ENCODE measurements at places on chromosomes 1 and 21.

- no peak for DNase-seq
Observed at GRCh38 chr1:45470306-45470798, 20.6 kb downstream of the TESK2 start.

- DNase-seq = peak; percentile 59
Observed at GRCh38 chr1:240611619-240612480, at the start of gene GREM2. TSS of gene GREM2 (minus strand) at chr1:240612155. CDS start at chr1:240493475, 118,680 bp downstream.

DNA sequence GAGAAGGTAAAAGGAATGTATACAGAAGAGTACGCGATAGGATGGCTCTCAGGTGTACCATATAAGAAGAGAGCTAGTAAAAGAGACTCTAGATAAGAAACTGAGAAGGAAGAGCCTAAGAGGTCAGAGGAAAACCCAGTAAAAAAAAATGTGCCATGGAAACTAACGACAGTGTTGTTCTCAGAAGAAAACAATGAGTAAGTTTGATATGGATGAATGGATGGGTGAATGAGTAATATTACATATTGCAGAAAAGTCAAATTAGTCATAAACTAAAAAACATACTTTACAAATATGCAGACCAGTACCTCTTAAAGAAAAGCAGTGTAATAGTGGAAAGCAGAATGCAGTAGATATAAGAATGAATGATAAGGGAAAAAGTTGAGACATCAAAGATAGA, 316.2 kb downstream of the HMCN1 start:
- DNase-seq = no peak

DNA sequence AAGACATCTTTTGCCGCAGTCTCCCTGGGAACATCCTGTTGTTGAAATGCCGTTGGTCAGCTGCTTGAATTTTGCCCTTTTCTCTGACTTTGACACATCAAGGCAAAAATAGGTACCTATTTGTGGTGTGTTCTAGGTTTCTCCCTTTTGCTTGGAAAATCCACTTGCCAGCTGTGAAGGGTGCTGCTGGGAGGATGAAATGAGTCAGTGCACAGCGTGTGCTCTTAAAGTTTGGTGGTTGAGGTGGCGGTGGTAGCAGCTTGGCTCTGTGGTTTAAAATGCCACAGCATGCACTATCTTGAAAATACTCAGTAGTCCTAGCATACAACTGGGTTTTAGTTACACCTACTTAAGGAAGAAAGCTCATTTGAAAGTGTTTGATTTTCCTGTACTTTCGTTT, 183.8 kb downstream of the DHRS3 start:
- DNase-seq = no peak

GRCh38 chr21:25977068-25977611, 193.4 kb downstream of the APP start:
- DNase-seq = no peak

DNA sequence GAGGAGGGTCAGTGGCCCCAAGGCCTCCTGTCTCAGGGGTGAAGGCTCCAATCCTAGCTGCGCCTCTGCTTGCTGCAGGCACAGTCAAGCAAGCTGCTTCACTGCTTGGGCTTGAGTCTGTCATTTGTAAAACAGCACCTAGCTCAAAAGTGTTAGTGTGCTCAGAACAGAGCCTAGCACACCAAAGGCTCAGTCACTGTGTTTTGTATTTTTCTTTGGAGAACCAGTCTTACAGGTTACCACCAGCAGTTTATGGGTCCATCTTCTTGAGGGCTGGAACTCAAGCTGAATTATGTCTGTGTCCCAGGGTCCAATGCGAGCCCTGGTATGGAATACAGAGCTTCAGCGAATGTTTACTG, 113.6 kb downstream of the DMRTB1 start:
- DNase-seq = no peak

- DNase-seq = no peak
Observed at GRCh38 chr1:234889643-234890042, 239.0 kb downstream of the TOMM20 start.

GRCh38 chr1:73009938-73010337, 727.6 kb upstream of the NEGR1 start:
- DNase-seq = peak; percentile 5

DNA sequence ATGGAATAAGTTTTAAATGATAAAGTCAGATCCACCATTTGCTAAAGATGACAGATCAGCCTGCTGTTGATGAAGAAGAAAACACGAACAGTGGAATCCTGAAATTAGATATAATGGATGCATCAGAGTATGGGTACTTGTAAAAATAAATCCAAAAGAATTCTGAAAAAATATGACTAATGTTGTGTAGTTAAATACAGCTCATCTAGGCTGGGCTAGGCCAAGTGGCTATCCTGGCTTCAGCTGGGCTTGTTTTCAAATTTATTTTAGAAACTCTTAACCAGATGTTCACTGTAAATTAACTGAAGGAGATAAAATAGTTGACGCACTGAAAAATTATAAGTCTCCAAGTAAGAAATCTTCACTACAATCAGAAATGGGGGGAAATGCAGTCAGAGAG, 7.4 kb upstream of the RGS2 start:
- no peak for DNase-seq

DNA sequence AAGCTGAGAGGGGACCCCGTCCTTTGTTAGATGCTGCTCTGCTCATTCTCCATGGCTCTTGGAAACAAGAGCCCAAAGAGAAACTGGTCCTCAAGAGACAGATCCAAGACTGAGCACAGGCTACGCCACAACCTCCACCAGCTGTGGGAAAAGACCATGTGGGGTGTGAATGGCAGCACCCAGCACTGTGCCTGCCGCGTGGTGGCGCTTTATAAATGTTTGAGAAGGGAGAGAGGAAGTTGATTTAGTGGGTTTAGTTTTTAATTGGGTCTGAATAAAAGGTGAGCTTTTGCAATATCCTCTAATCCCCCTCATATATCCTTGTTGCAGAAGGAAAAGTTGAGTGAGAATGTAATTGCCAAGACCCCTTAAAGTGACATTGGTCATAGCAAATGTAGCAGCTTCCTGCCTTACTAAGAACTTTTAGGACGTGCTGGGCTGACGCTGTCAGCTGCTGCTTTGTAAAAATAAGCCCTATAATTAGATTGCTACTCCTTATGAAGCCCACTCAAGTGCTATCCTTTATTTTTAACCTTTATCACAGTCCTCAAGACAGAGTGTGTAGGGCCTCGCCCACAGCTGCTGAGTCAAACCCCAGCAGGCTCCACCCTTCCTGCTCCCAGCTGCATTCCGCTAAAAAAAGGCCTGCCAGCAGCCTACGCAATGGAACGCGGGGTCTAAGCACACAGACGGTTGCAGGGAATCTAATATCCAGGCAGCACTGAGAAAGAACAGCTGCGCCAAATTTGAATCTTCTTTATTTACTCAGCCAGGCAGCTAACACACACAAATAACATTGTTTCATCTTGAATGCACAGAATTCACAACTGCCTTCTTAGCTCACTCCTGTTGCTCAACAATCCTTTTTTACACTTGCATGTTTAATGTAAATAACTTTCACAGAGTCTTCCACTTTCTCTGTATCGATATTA, 47.4 kb upstream of the PRDX6 start:
- no peak for DNase-seq

- peak; percentile 77 for DNase-seq
Observed at GRCh38 chr1:87683196-87683956, 354.7 kb downstream of the LMO4 start.

GRCh38 chr1:155479205-155479604, 83.4 kb downstream of the ASH1L start:
- no peak for DNase-seq

- DNase-seq = no peak
Observed at GRCh38 chr1:215007880-215008279, 74.7 kb upstream of the KCNK2 start.

- no peak for DNase-seq
Observed at GRCh38 chr21:28253961-28254360, 738.7 kb downstream of the LTN1 start.

DNA sequence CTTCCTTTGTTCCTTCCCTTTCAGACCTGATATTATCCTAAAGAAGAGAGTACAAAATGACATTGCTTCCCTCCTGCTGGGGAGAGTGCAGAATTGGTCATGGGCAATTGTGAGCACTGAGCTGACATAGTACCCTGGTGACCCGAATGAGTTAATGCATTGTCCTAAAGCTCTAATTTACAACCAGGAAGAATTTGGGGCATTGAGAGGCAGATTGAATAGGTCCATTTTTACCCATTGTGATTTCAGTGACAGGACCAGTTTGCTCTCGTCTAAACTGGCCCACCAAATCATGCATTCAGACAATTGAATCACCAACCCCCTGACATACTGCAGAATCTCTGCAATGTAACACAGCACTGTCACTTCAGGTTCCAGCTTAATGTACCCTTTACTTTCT, 497.4 kb downstream of the DPYD start:
- DNase-seq = peak; percentile 42

GRCh38 chr1:28282426-28283407, 23.4 kb downstream of the SESN2 start:
- no peak for DNase-seq

DNA sequence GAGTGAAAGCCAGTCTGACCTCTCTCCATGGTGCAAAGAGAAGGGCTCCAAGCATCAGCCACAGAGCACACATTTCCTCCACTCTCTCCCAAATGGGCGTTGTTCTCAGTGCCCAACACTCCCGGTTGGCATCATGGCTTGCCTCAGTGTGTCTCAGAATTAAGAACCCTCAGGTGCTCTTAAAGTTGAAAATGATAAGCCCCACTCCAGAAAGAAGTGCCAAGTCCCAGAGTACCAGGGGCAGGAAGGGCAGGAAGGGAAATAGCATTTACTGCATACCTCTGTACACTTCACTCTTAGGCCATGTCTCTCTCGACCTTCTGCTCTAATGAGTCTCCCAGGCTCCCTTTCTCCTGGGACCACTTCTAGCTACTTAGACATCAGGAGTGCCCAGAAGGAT, 15.2 kb upstream of the ARHGEF2 start:
- no peak for DNase-seq

- no peak for DNase-seq
Observed at GRCh38 chr1:147204080-147204479, 21.1 kb downstream of the FMO5 start.

DNA sequence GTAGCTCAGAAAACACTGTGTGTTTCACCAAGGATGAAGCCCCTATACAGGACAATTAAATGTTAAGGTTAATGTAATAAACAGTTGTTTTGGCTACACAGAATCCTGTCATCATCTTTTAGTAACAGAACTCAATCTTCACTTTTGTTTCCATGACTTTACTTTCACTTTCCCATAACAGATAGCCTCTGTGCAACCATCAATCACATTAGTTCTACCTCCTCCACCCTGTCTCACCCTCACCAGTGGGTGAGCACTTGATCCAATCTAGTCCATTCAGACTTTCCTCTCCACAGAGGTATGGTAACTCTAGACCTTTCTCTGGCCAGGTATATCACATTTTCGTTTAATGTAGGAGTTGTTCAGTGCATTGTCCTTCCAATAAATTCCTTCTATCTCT, 1018.5 kb downstream of the ADGRL2 start:
- DNase-seq = no peak

DNA sequence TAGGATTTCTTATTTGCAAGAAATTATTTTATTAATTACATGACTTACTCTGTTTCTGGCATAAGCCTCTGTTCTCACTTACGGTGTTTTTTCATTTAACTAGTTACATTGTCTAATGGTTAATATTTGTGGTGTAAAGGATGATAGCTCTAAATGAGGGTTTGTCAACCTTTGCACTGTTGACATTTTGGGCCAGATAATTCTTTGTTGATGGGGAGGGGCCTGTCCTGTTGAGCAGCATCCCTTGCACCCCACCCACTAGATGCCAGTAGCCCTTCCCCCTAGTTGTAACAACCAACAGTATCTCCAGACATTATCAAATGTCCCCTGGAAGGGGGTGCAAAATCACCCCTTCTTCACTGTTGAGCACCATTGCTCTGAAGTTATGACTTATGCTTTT, 83.6 kb upstream of the SLC44A3 start:
- DNase-seq = no peak

DNA sequence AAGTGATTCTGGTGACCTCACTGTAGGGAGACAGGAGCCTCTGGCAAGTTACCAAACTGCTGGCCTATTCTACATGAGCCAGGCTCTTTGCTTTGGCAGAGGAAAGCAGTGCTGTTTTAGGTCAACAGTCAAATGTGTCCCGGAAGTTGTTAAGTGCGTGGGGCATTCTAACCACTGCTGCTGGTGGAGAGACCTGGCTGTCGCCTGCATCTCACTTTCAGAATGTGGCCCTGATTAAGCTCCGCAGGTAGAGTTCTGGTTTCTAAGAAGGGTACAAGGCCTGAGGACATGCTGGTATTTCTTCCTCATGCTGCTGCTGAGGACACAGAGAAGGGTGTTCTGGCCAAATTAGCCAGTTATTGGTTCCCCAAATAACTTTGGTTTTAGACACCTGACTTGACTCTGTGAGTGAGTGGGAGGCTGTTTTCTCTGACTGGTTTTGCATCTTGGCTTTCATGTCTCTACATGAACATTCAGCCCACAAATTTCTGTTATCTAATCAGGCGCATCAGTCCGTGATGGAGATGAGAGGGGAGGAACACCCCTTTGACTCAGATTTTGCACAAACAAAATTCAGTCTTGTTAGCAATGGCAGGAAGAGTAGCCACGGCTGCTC, 120.8 kb downstream of the LMO4 start:
- peak; percentile 32 for DNase-seq

GRCh38 chr1:19139711-19140110, 70.4 kb downstream of the UBR4 start:
- no peak for DNase-seq

GRCh38 chr1:110361856-110362255, 22.7 kb downstream of the RBM15 start:
- DNase-seq = no peak

DNA sequence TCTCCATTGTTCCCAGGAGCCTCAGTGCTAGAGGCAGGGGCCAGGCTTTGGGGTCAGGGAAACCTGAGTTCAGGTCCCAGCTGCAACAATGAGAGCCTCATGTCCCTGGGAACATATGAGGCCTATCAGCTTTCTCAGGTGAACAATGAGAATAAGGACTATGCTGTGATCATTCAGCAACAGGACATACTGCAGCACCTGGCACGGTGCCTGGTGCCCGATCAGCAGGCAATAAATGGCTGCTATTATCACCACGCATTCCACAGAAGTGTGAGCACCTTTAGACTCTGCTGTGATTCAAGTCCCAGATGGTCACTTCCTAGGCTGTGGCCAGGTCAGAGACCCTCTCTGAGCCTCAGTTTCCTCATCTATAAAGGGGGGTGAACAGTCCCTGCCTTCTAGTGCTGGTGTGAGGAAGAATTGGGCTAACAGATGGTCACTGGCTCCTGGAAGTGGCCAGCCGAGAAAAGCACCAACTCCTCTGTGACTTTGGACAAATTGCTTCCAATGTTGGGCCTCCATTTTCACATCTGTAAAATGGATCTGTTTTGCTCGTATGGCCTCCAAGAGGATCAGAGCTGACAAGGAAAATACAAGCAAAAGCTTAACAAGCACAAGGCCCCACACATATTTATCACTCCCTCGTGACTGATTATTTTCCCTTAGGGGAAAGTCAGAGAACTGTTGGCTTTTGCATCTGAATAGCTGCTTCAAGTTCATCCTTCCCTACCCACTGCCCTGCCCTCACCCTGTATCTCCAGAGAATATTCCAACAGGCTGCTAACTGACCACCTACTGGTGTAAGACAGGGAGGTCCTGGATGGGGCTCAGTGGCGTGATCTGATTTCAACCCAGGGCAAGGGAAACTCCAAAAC, 1.1 kb downstream of the SLC5A9 start:
- DNase-seq = no peak

- peak; percentile 65 for DNase-seq
Observed at GRCh38 chr1:11838349-11839272, 9.0 kb downstream of the NPPA start.

Data from NCI-H2081 (cell line).